Femur (tissue), 1 donor: ENCODE measurements at places on chromosomes 2 and 18.

DNA sequence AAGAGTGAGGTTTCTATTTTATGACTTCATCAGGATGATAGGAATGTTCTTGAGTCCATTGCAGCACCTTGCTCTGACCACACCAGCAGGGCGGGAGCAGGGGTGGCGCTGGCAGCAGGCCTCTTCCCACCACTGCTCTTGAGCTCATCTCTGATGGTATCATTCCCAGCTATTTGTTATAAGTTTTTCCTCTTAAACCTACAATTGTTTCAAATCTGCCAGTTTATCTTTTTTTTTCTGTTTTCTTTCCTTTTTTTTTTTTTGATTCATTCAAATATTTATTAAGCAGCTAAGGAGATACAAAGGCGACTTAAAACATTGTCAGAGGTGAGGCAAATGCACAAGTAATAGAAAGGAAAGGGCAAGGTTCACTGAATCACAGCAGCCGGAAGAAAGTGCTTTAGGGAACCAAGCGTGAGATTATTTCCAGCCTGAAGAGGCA is 28.7 kb downstream of the NIFK start:
- DNase-seq, result no peak

DNA sequence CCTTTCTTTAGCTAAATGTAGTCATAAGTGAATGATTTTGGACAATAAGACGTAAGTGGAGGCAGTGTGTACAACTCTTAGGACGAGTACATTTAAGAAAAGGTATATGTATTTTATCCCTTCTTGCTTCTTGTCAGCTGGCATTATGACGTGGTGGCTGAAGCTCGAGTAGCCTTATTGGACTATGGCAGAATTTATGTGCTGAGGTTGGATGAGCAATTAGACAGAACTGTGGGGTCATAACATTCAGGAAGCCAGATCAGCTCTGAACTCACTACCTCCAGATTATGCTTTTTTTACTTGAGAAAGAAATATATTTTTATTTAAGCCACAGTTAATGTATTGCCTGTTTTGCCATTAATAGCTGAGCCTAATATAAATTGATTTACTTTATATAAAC is 661.5 kb downstream of the ERBB4 start:
- no peak for DNase-seq

GRCh38 chr18:11183637-11184036 is 34.3 kb upstream of the PIEZO2 start:
- no peak for DNase-seq

- no peak for DNase-seq
Measured at GRCh38 chr2:6369266-6369665, 496.4 kb downstream of the CMPK2 start.

DNA sequence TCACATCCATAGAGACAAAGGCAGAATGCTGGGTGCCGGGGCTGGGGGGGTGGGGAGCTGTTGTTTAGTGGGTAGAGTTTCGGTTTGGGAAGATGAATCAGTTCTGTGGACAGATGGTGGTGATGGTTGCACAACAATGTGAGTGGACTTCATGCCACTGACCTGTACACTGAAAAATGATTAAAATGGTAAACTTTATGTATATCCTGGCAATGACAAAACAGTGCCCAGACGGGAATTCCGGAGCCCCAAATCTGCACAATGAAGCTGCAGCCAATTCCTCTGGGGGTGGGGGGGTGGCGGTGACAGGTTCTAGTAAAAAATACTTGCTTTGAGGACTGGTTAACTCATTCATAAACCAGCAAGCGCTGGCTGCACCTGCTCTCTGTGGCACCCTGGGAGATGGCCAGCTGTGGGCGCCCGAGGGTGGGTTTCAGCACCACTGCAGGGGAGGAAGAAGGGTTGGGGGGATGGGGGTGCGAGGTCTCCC is 81.8 kb upstream of the HPCAL1 start:
- DNase-seq, result no peak

DNA sequence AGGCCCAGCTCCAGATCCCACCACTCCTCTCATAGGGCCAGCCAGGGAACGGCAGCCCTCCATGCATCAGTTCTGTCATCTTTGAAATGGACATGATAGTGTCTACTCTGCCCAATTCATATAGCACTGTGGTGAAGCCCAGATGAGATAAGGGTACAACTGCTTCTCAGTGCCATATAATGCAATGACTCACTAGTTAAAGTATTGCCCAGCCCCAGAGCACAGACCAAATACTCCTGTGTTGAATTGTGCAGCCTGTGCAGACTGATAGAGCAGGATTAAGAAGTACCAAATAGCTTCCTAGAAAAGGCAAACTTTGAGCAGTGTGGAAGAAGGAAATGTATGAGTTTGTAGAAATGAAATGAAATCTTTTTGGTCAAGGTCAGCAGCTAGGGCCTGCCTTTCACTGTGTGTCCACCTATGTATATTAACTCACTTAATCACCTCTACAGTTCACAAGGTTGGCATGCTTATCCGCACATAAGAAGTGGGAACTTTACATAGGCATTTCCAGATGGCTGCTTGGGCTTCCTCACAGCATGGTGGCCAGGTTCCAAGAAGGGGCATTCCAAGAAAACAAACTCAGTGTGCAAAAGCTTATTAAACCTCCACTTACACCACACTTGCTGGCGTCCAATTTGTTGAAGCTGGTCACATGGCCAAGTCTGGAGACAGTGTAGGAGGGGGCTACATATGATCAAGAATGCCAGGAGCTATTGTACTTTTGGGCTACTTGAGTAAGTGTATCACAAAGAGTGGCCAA is 102.8 kb upstream of the COPS8 start:
- DNase-seq, result no peak

- no peak for DNase-seq
Measured at GRCh38 chr2:121897335-121897970, 142.0 kb downstream of the TSN start.

DNA sequence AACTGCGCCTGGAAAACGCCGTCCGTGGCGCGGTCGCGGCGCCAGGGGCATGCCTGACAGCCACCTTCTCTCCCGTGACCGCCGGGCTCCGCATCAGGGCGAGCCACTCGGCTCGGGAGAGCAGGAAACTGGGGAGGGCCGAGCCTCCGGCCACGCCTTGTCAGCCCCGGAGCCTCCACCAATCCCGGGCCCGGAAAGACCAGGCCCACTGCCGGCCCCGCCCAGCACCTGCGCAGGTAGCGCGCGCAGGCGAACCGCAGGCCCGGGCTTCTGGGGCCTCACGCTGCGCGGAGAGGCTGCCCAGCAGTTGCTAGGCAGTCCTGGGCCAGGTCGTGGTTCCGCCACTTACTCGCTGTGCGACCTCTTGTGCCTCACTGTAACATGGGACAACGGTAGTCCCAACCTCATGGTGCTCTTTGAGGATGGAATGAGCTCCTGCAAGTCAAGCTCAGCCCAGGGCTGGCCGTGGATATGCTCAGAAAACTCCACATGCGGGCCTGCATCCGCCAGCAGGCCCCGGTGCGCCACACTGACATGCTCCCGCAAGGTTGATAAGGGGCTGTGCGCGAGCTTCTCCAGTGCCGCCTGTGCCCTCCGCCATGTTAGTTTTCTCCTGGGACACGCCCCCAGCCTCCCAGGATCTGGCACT is 97.1 kb downstream of the INHBB start:
- DNase-seq, result no peak

- peak; percentile 11 for DNase-seq
Measured at GRCh38 chr2:127622561-127623387, 23.2 kb upstream of the GPR17 start.

- DNase-seq, result peak; percentile 94
Measured at GRCh38 chr2:237315170-237315828, 98.7 kb downstream of the COL6A3 start.

GRCh38 chr18:76405681-76406356 is 89.2 kb downstream of the ZNF516 start:
- DNase-seq, result peak; percentile 25

DNA sequence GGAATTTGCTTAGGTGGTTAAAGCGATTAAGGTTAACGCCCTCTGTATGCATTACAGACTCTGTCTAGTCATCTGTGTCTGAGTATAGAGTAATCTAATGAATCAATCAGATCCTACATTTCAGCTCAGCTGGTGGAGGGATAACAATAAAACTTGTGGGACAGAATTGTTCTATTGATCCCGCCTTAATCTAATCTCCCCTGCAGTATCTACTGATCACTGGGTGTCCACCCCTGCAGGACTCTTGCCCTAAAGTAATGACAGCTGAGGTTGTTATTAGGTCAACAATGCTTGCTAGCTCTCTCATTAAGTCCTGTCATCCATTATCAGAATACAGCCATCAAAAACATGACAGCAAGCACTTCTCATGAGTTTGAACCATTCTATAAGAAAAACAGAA is 462.6 kb upstream of the TMEFF2 start:
- no peak for DNase-seq

GRCh38 chr2:77839102-77839501 is 316.9 kb upstream of the LRRTM4 start:
- DNase-seq, result no peak

DNA sequence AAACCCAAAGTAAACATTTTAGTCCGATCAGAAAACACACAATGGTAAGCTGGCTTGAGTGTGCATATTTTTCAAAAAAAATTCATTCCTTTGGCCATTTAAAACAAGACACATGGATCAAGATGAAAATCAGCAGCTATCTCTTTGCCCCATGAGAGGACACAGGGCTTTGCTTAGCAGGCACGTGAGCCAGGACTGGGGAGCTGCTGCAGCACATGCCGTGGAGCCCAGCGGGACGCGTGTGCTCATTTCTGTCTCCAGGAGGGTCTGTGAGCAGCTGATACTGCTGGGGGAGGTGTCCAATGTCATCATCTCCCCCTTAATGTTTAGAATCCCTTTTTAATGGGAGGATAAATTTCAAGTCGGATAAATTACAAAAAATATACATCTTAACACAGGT is 49.8 kb upstream of the CNGA3 start:
- DNase-seq, result no peak

- DNase-seq, result no peak
Measured at GRCh38 chr18:78368726-78369125, 610.9 kb upstream of the SALL3 start.

DNA sequence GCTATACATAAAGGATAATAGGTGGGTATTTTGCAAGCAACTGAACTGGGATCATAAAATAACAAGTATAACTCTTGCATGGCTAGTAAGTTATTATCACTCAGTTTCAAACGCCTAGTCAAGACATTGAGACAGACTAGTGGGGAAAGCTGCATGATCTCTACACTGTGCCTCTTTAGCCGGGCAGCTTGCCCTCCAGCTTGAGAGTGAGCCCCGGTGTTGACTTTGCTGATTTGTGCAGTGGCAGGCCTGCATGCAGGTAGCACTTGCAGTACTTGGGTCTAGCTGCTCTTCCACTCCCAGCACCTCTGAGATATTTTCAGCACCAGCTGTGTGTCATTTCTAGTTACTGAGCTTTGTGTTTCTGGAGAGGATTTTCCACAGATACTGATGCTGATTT is 118.8 kb upstream of the DAPL1 start:
- DNase-seq, result no peak

- DNase-seq, result no peak
Measured at GRCh38 chr2:107430006-107430405, 396.7 kb upstream of the RGPD4 start.

DNA sequence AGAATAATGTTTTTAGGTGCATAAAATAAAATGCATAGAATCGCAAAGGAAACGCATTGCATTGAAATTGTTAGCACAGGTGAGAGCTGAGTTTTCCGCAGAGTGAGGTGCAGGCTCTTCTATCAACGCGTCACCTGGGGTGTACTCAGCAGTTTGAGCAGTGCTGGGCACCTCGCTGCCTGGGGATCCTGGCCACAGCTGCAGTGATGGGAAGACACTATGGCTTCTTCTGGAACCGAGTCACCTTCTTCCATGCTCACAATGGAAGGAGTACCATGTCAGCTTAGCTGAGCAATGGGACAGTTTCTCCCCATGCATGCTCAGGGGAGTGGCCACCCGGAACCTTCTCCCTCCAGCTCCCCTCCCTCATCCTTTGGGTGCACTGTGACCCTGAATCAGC is 95.4 kb upstream of the OTOS start:
- DNase-seq, result no peak

GRCh38 chr2:165536851-165537499 is 67.5 kb downstream of the CSRNP3 start:
- DNase-seq, result no peak

GRCh38 chr2:233793465-233794127 is 15.5 kb downstream of the MROH2A start:
- DNase-seq, result no peak

GRCh38 chr2:118089139-118089800 is 999 bp downstream of the INSIG2 start:
- no peak for DNase-seq

DNA sequence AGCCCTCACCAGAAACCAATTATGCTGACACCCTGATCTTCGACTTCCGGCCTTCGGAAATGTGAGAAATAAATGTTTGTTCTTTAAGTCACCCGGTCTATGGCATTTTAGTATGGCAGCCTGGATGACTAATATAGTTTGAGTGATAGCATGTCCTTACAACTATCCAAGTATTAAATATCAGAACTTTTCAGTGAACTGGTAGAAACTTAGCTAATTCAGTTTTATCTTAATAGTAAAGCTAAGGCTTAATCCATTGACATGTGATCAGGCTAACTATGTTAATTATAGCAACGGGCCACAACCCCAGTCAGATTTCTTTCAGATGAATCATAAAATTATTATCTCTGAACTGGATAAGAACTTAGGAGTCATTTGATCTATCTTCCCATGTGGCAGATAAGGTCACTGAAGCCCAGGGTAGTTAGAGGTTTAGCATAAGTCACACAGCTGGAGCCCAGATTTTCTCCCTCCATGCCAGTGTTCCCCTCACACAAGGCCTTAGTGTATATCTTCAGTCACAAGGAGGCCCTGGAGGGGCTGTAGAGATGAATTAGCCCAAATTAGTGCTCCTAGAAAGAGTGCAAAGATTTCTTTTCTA is 40.7 kb upstream of the UPP2 start:
- no peak for DNase-seq

DNA sequence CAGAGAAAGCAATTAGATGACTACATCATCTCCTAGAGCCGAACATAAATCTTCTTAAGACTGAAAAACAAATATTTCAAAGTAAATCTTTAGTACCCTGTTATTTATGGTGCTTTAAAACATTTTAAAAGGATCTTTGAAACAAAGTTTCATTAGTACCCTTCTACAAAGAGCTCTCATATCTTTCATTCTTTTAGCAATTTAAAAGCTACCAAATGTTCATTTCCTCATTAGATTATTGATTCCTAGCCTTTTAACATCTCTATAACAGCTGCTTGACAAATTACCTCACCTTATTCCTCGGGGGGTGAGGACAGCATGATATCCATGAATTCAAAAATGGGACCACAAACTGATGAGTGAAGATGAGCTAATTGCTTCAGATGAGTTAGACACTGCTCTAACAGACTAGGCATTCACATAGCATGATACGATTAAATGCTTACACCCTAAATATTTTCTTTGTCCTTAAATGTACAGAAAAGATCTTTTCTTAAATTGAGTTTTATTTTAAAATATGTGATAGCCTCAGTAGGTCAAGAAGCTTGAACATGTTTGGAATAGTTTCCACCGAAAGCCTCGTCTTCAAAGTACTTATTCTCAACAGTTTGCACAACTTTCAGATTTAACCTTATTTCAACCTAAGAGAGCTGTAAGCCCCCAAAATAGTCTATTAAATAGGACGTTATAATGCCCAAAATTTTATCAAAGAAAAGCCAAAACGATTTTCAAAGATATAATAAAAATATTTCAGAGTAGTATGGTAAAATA is 2.1 kb downstream of the ATAD2B start:
- DNase-seq, result no peak

GRCh38 chr2:171431677-171432167 is 2.1 kb downstream of the METTL8 start:
- DNase-seq, result no peak

- DNase-seq, result peak; percentile 79
Measured at GRCh38 chr2:176554101-176555048, 285.1 kb downstream of the MTX2 start.
